NCI-H774 (cell line): ENCODE measurements at places on chromosomes 1 and 21.

GRCh38 chr1:43067977-43068751 lies 103.9 kb downstream of the EBNA1BP2 start:
- peak; percentile 51 for DNase-seq

DNA sequence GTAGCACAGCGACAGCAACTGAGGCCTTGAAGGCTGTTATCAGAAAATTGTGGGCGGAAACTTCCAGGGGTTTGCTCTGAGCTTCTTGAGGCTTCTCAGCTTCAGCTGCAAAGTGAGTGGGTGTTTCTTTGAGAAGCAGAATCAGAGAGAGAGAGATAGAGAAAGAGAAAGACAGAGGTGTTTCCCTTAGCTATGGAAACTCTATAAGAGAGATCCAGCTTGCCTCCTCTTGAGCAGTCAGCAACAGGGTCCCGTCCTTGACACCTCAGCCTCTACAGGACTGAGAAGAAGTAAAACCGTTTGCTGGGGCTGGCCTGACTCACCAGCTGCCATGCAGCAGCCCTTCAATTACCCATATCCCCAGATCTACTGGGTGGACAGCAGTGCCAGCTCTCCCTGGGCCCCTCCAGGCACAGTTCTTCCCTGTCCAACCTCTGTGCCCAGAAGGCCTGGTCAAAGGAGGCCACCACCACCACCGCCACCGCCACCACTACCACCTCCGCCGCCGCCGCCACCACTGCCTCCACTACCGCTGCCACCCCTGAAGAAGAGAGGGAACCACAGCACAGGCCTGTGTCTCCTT lies at the start of gene FASLG:
Gene FASLG, plus strand, starts transcription at position 233 of the 583 bp plus-strand sequence. Its CDS starts 99 bp downstream, at position 332.
- no peak for DNase-seq

DNA sequence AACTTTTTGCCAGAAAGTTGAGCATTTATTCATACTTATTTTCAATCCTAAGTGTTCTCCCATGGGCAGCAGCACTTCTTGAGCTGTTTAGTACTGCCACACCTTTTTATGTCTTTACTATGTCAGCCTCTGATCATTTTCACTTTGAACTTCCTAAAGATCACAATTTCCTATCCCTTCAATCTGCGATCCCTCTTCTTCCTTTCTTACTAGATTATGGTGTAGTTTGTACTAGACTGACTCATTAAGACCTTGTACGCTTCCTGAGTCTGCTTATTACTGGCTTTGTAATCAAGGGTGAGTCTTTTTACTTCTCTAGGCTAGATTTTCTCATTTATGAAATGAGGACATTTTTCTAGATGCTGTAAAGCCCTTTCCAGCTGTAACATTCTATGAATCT lies 55.1 kb downstream of the LRIG2 start:
- DNase-seq = no peak

DNA sequence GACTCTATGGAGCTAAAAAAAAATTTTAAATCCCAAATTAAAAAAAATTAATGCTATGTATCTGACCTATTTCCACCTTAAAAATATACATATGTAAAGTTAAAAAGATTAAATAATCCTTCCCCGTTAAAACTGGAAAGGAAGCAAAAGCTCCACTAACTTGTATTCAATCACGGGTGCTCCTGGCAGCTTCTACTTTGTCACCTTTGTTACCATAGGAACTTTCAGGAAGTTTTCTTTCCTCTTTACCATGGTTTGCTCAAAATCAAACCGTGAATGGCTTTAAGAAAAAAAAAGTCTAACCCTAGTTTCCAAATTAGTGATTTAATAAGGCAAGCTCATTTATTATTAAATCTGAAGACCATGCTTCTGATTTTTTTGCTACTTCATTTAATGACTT lies 3.5 kb downstream of the GPATCH2 start:
- no peak for DNase-seq
